ENCODE measurements at places on chromosomes 16 and 17. TPM values are rescaled to one million over a fixed set of nuclear protein-coding genes. Genes with fewer than 3 reads are reported as not detected.

Gene MBTPS1
- 86.1 TPM for total RNA-seq

Gene CD300LB
- total RNA-seq: not detected

Gene SLC43A2
- 2.9 TPM for total RNA-seq

Gene TRAF4
- 27.9 TPM for total RNA-seq

Gene DHRS7C
- total RNA-seq: not detected

Gene KRTAP2-2
- not detected for total RNA-seq

Gene PRSS22
- not detected for total RNA-seq

Gene TAC4
- not detected for total RNA-seq

Gene SLC13A2
- total RNA-seq: not detected

Gene KCNJ12
- 1.5 TPM for total RNA-seq

Gene TBC1D3D
- 0.09 TPM for total RNA-seq

Gene PRAC1
- total RNA-seq: not detected

Gene PHF23
- 52.7 TPM for total RNA-seq

Gene CCDC43
- 18.0 TPM for total RNA-seq

Gene XYLT1
- total RNA-seq: 12.1 TPM
